ENCODE measurements at places on chromosomes 5 and 9.

DNA sequence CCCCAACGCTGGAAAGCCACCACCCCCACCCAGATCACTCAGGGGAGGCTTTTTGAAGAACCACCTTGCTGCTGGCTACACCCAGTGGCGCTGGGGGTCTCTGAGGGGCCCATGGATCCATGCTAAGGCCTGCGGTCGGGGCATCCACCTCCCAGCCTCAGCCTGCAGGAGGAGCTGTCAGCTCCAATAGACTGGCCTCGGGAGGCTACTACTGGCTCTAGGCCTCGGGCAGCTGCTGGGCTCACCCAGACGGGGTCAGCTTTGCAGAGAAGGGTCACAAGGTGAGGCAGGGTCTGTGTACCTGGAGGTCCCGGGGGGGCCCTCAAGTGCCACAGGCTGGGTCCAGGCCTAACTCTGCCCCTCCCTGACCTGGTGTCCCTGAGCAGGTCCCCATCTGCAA, 193.7 kb downstream of the OLFM1 start:
- no peaks in the 10 kb centered on the region for H3K4me1 ChIP-seq
- no peaks in the 10 kb centered on the region for H3K27me3 ChIP-seq
- H3K36me3 ChIP-seq = no peaks in the 10 kb centered on the region
- peak; percentile 76 for DNase-seq
- H3K4me3 ChIP-seq = no peak overlapping the region

- peaks cover 25% of the 10 kb centered on the region for H3K4me1 ChIP-seq
- H3K27me3 ChIP-seq = no peaks in the 10 kb centered on the region
- peak within 1 kb of the TSS; percentile 88 for H3K4me3 ChIP-seq
- peak within 1 kb of the TSS; percentile 94 for H3K27ac ChIP-seq
Measured at GRCh38 chr9:134325813-134326723, at the start of gene RXRA. TSS of gene RXRA (plus strand) at chr9:134326455. CDS start at chr9:134326632, 177 bp downstream.

- no peak overlapping the region for H3K27ac ChIP-seq
- no peaks in the 10 kb centered on the region for H3K27me3 ChIP-seq
- no peak for DNase-seq
Measured at GRCh38 chr5:82832445-82832844, 244.7 kb downstream of the TMEM167A start.

- H3K4me1 ChIP-seq = peaks cover 5% of the 10 kb centered on the region
- H3K27ac ChIP-seq = no peak overlapping the region
- H3K4me3 ChIP-seq = no peak overlapping the region
- no peak for DNase-seq
- H3K27me3 ChIP-seq = no peaks in the 10 kb centered on the region
Measured at GRCh38 chr9:76607730-76608436, 148.9 kb downstream of the GCNT1 start.

DNA sequence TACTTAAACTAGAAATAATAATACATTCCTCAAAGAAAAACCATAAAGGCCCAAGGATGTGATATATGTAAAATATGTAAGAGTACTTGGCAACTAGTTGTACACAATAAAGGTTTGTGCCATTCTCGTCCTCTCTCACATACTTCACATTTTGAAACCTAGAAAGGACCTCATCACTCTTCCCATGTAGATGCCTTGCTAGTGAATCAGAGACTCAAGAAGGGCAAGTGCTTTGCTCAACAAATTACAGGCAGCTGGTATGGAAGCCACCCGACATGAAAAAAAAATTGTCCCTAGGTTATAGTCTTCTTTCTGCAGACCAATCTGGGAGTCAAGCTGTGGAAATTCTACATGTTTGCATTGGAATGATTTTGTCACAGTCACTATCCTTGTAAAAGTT, 31.7 kb downstream of the ADRB2 start:
- H3K36me3 ChIP-seq = no peaks in the 10 kb centered on the region
- no peak for DNase-seq
- H3K27me3 ChIP-seq = peaks cover 8% of the 10 kb centered on the region
- H3K4me3 ChIP-seq = no peak overlapping the region

DNA sequence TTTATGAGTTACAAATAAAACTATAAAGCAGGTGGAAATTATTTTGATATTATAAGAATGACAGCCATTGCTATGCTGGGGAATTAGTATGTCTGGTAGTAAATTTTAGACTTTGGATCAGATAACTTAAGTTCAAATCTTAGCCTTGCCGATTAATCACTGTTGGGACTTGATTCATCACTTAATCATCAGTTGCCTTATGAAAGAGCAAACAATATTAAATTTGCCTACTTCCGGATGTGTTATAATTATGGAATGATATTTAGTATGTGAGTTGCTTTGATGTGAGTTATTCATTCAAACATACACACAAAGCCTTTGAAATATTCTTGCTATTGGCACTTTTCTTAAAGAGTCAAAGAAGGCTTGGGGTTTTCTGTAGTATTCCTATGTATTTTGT, 717.7 kb downstream of the BRINP1 start:
- no peaks in the 10 kb centered on the region for H3K27me3 ChIP-seq
- H3K27ac ChIP-seq = no peak overlapping the region
- no peak overlapping the region for H3K4me3 ChIP-seq

- H3K36me3 ChIP-seq = no peaks in the 10 kb centered on the region
- no peak overlapping the region for H3K27ac ChIP-seq
- H3K4me1 ChIP-seq = no peaks in the 10 kb centered on the region
- H3K4me3 ChIP-seq = no peak overlapping the region
- H3K27me3 ChIP-seq = no peaks in the 10 kb centered on the region
Measured at GRCh38 chr9:93827545-93828330, 127.4 kb downstream of the BARX1 start.

DNA sequence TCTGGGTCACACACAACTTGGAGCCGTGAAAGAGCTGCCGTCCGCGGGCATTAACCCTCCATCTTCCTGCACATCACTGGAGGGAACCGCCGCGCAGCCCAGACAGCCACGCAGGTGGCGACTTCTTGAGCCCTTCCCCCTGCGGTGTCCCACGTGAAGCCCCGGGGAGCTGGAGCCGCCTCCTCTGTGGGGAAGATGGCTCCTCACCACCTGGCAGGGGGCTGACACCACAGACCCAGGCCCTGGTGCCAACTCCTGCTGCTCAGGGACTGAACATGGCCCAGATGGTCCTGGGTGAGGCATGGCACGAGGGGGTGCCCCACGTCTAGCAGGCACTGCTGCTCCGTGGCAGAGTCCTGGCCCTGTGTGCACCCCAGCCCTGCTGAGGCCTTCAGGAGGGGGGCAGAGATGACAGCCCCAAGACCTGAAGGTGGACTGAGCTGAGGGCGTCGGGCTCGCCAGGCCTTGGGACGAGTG, 38.9 kb downstream of the NDUFS6 start:
- peaks cover 12% of the 10 kb centered on the region for H3K27me3 ChIP-seq
- no peak overlapping the region for H3K27ac ChIP-seq
- peaks cover 8% of the 10 kb centered on the region for H3K4me1 ChIP-seq
- no peak for DNase-seq
- H3K36me3 ChIP-seq = no peaks in the 10 kb centered on the region

DNA sequence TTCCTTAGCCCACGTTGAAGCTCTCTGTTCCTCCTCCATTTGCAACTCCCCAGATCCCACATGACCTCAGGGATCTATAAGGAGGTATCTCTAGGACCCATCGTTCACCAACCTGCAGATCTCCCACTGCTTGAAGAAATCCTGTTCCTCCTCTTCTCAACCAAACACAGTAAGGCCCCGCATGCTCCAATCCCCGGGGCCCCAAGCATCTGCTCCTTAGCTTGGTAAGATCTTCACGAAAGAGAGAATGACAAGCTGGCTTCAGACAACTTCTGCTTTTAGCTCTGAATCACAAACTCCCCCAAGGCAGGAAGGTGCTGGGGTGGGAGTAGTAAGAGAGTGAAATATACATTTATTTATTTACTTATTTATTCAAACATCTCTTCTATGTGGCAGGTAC, 33.0 kb upstream of the ARHGAP26 start:
- no peak overlapping the region for H3K4me3 ChIP-seq
- H3K36me3 ChIP-seq = no peaks in the 10 kb centered on the region
- H3K27ac ChIP-seq = no peak overlapping the region
- H3K27me3 ChIP-seq = no peaks in the 10 kb centered on the region

GRCh38 chr5:6937677-6938076, 224.4 kb downstream of the TENT4A start:
- H3K4me3 ChIP-seq = no peak overlapping the region
- H3K36me3 ChIP-seq = no peaks in the 10 kb centered on the region
- no peaks in the 10 kb centered on the region for H3K4me1 ChIP-seq
- H3K27me3 ChIP-seq = no peaks in the 10 kb centered on the region
- no peak overlapping the region for H3K27ac ChIP-seq

- DNase-seq = no peak
- no peaks in the 10 kb centered on the region for H3K4me1 ChIP-seq
- H3K27me3 ChIP-seq = no peaks in the 10 kb centered on the region
- peak overlapping the region; percentile 1 for H3K27ac ChIP-seq
Measured at GRCh38 chr5:15391704-15392397, 108.1 kb upstream of the FBXL7 start.

DNA sequence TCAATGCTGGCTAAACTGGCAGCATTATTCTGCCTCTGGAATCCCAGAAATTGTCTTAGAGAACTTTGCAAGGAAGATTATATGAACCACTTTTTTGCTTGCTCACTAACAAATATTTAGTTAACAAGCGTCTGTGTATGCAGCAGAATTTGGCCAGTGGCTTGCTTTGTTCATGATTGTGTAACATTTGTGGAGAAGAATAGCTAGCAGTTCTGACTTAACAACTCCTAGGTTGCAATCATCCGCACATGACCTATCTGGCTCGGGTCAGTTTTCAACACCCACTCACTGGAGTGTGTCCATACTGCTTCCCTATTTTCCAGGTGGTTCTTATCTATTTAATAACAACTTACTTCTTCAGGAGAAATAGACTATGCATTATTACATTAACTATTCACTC, 98.5 kb downstream of the SNX18 start:
- DNase-seq = no peak
- H3K4me3 ChIP-seq = no peak overlapping the region
- H3K36me3 ChIP-seq = no peaks in the 10 kb centered on the region
- H3K27ac ChIP-seq = no peak overlapping the region
- no peaks in the 10 kb centered on the region for H3K27me3 ChIP-seq

DNA sequence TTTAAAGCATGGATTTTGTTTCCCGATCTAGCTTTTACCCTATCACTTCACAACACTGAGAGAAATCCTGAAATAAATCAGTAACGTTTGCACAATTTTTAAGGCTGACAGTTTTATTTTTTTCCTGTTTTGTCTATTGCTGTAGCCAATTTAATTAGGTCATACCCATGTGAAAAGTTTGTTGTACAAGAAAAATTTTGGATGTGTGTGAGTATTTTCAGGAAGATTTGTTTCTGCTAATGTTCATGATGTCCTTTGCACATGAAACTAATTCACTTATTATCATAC, 237.8 kb downstream of the ARRDC3 start:
- no peaks in the 10 kb centered on the region for H3K27me3 ChIP-seq
- no peaks in the 10 kb centered on the region for H3K36me3 ChIP-seq
- no peak overlapping the region for H3K4me3 ChIP-seq
- H3K27ac ChIP-seq = no peak overlapping the region
- DNase-seq = no peak

- H3K27me3 ChIP-seq = no peaks in the 10 kb centered on the region
- peaks cover 4% of the 10 kb centered on the region for H3K36me3 ChIP-seq
- no peak overlapping the region for H3K27ac ChIP-seq
- DNase-seq = peak; percentile 28
- no peak overlapping the region for H3K4me3 ChIP-seq
Measured at GRCh38 chr9:691825-692400, 149.6 kb upstream of the DMRT1 start.

- H3K27ac ChIP-seq = no peak overlapping the region
- H3K4me3 ChIP-seq = peak overlapping the region; percentile 71
- peak; percentile 57 for DNase-seq
- peaks cover 9% of the 10 kb centered on the region for H3K4me1 ChIP-seq
- peaks cover 78% of the 10 kb centered on the region for H3K27me3 ChIP-seq
Measured at GRCh38 chr5:1874348-1874747, 8.4 kb downstream of the IRX4 start.

DNA sequence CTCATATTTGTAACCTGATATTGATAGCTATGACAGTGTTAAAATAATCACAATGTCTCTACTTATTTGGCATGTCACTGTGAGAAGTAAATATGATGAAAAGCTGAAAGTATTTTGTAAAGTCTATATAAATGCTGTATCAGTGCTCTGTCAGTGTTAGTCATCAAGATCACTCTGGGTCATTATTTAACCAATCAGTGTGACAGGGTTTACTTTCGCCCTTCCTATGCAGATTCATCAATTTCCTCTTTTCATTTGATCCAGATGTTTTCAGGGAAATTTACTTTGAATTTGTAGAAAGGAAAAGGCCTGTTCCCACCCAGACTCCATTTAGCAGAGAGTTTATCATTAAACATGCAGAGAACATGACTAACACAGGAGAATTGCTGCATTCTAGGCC, 9.9 kb upstream of the PCSK5 start:
- DNase-seq = no peak
- H3K4me3 ChIP-seq = no peak overlapping the region
- H3K36me3 ChIP-seq = no peaks in the 10 kb centered on the region
